Ureter (tissue), 1 donor: ENCODE measurements at places on chromosomes 7 and 10.

GRCh38 chr7:73909051-73909941 lies 48.3 kb downstream of the TMEM270 start:
- no peak for DNase-seq

- no peak for DNase-seq
Measured at GRCh38 chr7:121994625-121995410, 121.9 kb downstream of the PTPRZ1 start.

DNA sequence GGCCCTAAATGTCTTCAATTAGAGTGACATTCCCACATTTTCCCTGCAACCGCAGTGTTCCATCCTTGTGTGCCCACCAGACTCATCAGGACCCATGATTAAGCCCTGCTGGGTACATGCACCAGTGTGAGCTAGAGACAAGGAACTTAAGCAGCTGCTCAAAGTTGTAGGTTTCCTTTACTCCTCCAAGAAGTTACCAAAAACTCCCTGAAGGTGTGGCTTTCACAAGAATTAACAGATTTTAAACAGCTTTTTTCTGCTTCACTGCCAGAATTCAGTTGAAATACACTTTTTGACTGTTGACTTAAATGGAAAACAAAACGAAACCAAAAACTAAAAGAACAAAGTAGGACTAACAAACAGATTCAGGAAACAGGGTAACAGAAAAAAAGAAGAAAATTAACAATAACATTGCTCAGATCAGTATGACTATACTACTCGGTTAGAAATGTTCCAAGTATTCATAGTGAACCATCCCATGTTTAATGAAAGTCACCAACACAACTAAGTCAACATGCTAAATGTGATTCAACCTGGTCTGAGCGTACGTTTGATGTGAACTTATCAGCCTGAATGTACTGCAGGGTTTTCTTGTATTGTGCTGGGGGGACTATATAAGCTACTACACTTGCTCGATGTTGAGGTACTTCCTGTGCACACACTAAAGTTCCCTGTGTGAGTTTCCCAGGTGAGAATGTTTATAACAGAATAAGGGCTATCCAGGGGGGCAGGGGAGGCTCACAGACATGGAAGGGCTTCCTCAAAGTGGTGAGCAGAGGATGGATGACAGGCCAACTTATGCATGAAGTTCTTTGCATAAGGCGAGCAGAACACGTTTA lies 22.2 kb downstream of the SLC37A3 start:
- no peak for DNase-seq

DNA sequence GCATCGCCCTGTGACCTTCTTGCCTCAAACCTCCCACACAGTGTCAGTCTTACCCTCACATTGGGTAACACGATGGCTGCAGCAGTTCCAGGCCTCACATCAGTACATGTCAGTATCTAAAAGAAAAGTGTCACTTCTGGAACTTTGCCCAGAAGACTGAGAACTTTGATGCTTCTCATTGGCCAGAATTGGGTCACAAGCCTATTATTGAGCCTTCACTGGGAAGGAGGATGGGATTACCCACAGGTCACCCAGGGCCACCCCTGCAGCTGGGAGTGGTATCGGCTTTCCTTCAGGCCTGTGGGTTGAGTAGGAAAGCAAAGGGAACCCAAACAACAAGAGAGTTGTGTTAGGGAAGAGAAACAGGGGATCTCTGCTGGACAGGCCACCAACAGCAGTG lies 111.5 kb downstream of the NPY start:
- no peak for DNase-seq

- no peak for DNase-seq
Measured at GRCh38 chr7:137923380-137923779, 76.6 kb upstream of the DGKI start.

GRCh38 chr7:28618383-28618782 lies 206.1 kb downstream of the CREB5 start:
- DNase-seq: no peak

DNA sequence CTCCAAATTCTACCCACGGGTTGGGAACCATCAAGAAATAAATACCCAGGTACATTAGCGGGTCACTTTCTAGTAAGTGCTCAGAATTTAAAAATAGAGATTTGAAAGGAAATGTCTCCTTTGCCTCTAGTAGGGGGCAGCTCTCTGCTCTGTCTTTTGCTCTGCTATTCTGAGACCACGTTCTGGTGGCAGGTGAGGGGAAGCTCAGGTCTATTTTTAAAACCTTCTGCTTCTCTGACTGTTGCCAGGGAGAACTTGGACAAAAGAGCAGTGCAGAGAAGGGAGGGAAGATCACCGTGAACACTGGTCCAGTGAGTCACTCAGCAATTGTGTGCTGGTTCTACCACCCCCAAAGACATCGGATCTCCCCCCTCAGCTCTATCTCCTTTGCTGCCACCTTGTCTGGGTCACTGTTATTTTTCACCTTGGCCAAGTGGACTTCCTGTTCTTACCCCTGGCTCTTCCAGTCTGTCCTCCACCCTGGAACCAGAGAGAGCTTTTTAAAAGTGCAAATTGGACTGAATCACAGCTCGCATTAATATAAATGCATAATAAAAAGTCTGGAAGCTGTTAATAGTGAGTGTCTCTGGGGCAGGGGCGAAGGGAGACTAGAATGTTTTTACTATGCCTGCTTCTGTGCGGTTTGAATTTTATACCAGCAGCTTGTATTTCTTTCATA lies 72.4 kb upstream of the LOXL4 start:
- no peak for DNase-seq

- peak; percentile 47 for DNase-seq
Measured at GRCh38 chr7:134723892-134724291, 55.5 kb upstream of the CALD1 start.

DNA sequence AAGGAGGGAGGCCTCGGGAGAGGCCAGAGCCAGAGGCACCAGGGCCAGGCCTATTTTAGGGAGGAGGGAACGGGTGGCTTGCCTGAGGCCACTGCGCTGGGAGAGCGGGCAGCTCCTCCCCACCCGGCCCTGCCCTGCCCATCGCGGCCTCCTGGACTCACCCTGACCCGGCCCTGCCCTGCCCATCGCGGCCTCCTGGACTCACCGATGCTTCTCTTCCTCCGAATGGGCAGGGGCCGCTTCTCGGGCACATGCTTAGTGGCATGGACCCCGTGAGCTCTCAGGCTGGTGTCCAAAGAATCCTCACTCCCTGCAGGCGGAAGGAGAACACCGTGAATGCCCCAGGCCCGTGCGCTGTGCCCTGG lies 7.5 kb downstream of the PDGFA start:
- DNase-seq: no peak

GRCh38 chr10:95864906-95865813 lies 42.6 kb upstream of the CC2D2B start:
- peak; percentile 53 for DNase-seq

- DNase-seq: no peak
Measured at GRCh38 chr7:164882-165660, 27.3 kb upstream of the FAM20C start.

- no peak for DNase-seq
Measured at GRCh38 chr10:17644485-17644943, 563 bp downstream of the STAM start.

GRCh38 chr7:131157530-131158243 lies 170.0 kb upstream of the MKLN1 start:
- peak; percentile 50 for DNase-seq

GRCh38 chr10:35251373-35252100 lies 84.8 kb upstream of the CCNY start:
- no peak for DNase-seq
